ENCODE measurements at places on chromosomes 1 and 21. TPM values are rescaled to one million over a fixed set of nuclear protein-coding genes. Genes with fewer than 3 reads are reported as not detected.

- H3K27me3 ChIP-seq, result no peaks in the 10 kb centered on the region
- peaks cover 3% of the 10 kb centered on the region for H3K36me3 ChIP-seq
- DNase-seq, result no peak
- H3K27ac ChIP-seq, result no peak overlapping the region
These were observed 3.0 kb downstream of the OLFML3 start for GRCh38 chr1:113981962-113982931.

- no peaks in the 10 kb centered on the region for H3K36me3 ChIP-seq
- no peak overlapping the region for H3K4me3 ChIP-seq
- H3K27me3 ChIP-seq, result peaks cover 16% of the 10 kb centered on the region
- H3K4me1 ChIP-seq, result no peaks in the 10 kb centered on the region
- no peak overlapping the region for H3K27ac ChIP-seq
These were observed 23.4 kb upstream of the PDE9A start for GRCh38 chr21:42629933-42630589.

- H3K4me1 ChIP-seq, result peaks cover 46% of the 10 kb centered on the region
- H3K36me3 ChIP-seq, result peaks cover 10% of the 10 kb centered on the region
- peaks cover 7% of the 10 kb centered on the region for H3K27me3 ChIP-seq
- DNase-seq, result no peak
These were observed 2.0 kb upstream of the HNRNPU start for GRCh38 chr1:244866355-244866754.

DNA sequence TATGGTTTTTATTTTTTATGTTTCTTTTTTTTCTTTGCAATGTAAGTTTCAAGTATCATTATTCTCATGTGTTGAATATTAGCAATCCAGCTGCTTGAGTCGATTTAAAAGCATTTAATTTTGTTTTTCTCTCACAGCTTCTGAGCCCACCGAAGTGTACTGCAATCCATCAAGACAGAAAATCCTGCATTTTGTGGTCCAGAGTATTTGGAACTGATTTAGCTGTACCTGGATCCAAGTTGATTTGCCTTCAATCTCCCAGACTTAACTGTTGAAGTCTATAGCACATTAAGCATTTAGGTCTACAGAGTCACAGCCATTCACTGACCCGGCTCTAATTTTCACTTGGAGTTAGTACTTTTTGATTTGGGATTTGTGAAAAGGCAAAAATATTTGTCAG is 622.9 kb upstream of the ADAMTS5 start:
- H3K36me3 ChIP-seq, result no peaks in the 10 kb centered on the region
- H3K27me3 ChIP-seq, result no peaks in the 10 kb centered on the region
- H3K4me3 ChIP-seq, result no peak overlapping the region
- DNase-seq, result no peak
- H3K4me1 ChIP-seq, result no peaks in the 10 kb centered on the region

- H3K36me3 ChIP-seq, result peaks cover 7% of the 10 kb centered on the region
- peaks cover 49% of the 10 kb centered on the region for H3K4me1 ChIP-seq
- peak within 1 kb of the TSS; percentile 73 for H3K4me3 ChIP-seq
- peak; percentile 70 for DNase-seq
These were observed at the start of gene BTBD19 for GRCh38 chr1:44808063-44808937. BTBD19 (plus strand) TSS chr1:44808523; CDS start chr1:44808821, 298 bp downstream.

- peaks cover 30% of the 10 kb centered on the region for H3K4me1 ChIP-seq
- peak overlapping the region; percentile 72 for H3K4me3 ChIP-seq
- DNase-seq, result no peak
- peaks cover 15% of the 10 kb centered on the region for H3K36me3 ChIP-seq
- no peak overlapping the region for H3K27ac ChIP-seq
- H3K27me3 ChIP-seq, result no peaks in the 10 kb centered on the region
These were observed 5.4 kb upstream of the TOE1 start for GRCh38 chr1:45334308-45335245.

- H3K4me1 ChIP-seq, result peaks cover 47% of the 10 kb centered on the region
- no peak overlapping the region for H3K4me3 ChIP-seq
- H3K27ac ChIP-seq, result no peak overlapping the region
These were observed 2.7 kb upstream of the TIE1 start for GRCh38 chr1:43298055-43298454.

- H3K27me3 ChIP-seq, result no peaks in the 10 kb centered on the region
- H3K4me3 ChIP-seq, result peak overlapping the region; percentile 86
- no peak overlapping the region for H3K27ac ChIP-seq
- peaks cover 56% of the 10 kb centered on the region for H3K4me1 ChIP-seq
- no peaks in the 10 kb centered on the region for H3K36me3 ChIP-seq
- peak; percentile 34 for DNase-seq
These were observed 31.3 kb upstream of the JUN start for GRCh38 chr1:58815069-58815685.

DNA sequence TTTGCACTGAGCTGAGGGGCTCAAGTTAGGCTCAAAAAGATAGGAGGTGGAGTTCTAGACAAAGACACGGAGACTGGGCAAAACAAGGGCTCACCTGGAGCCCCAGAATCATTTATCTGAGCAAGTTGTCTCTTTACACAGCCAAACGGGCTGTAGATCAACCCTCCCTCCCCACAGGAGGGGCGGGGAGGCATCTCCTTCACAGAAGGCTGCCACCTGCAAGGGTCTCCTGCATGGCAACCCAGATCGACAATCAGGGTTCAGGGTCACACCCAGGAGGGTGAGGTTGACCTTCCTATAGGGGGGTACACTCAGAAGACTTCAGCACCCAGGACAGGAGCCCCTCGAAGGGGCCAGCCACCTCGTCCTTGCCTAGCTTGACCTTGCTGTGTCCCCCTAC is 84.0 kb downstream of the CD247 start:
- no peak overlapping the region for H3K4me3 ChIP-seq
- H3K36me3 ChIP-seq, result peaks cover 9% of the 10 kb centered on the region
- peaks cover 3% of the 10 kb centered on the region for H3K27me3 ChIP-seq
- DNase-seq, result no peak
- no peak overlapping the region for H3K27ac ChIP-seq

DNA sequence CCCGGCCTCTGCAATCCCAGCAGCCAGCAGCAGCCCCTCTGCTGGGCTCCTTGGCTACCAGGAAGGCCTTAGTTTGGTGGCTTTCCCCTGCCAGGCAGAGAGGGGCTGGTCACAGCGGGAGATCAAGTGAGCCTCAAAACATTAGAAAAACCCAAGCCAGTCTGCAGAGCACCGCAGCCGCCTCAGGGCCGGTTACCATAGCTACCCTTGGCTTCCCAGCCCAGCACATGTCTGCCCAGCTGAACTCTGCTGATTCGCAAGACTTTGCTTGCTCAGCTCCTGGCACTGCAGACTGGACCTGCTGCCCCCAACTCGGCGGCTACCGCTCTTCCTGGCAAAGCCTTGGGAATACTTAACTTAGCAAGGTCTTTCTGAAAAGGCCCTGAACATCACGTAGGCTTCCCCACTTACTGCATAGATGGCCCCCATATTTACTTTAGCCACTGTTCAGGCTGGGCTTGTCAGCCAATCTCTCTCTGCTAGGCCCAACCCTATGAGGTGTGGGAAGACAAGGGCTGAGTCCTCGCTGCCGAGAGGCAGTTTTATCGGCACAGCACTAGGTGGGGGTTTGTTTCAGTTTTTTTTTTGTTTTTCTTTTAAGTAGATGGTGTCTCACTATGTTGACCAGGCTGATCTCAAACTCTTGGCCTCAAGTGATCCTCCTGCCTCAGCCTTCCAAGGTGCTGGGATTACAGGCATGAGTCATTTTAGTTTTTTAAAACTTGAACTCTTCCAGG is 28.6 kb upstream of the PLEKHG5 start:
- no peaks in the 10 kb centered on the region for H3K36me3 ChIP-seq
- H3K4me3 ChIP-seq, result no peak overlapping the region
- no peaks in the 10 kb centered on the region for H3K27me3 ChIP-seq
- peaks cover 27% of the 10 kb centered on the region for H3K4me1 ChIP-seq
- peak; percentile 55 for DNase-seq

DNA sequence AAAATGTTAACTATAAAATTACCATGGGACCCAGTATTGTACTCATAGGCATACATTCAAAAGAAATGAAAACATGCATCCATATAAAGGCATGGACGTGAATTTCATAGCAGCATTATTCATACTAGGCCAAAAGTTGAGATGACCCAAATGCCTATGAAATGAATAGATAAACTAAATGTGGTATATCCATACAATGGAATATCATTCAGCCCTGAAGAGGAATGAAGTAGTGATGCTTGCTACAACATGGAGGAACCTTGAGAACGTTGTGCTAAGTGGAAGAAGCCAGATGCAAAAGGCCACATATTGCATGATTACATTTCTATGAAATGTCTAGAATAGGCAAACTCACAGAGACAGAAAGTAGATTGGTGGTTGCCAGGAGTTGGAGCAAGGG is 127.1 kb upstream of the IPO9 start:
- H3K4me3 ChIP-seq, result no peak overlapping the region
- H3K4me1 ChIP-seq, result peaks cover 18% of the 10 kb centered on the region
- DNase-seq, result no peak
- peaks cover 5% of the 10 kb centered on the region for H3K36me3 ChIP-seq

GRCh38 chr1:74422421-74423292 is 89.8 kb downstream of the LRRC53 start:
- H3K4me1 ChIP-seq, result peaks cover 42% of the 10 kb centered on the region
- no peak for DNase-seq
- H3K36me3 ChIP-seq, result no peaks in the 10 kb centered on the region
- no peaks in the 10 kb centered on the region for H3K27me3 ChIP-seq

GRCh38 chr21:26377111-26377694 is 195.9 kb downstream of the CYYR1 start:
- no peaks in the 10 kb centered on the region for H3K27me3 ChIP-seq

GRCh38 chr1:30272277-30273020 is 450.9 kb downstream of the MATN1 start:
- peak overlapping the region; percentile 81 for H3K27ac ChIP-seq
- H3K4me3 ChIP-seq, result no peak overlapping the region
- DNase-seq, result no peak
- H3K36me3 ChIP-seq, result no peaks in the 10 kb centered on the region
- H3K27me3 ChIP-seq, result peaks cover 13% of the 10 kb centered on the region
- H3K4me1 ChIP-seq, result no peaks in the 10 kb centered on the region

GRCh38 chr1:66764994-66765578 is 12.8 kb downstream of the DYNLT5 start:
- no peaks in the 10 kb centered on the region for H3K27me3 ChIP-seq
- no peaks in the 10 kb centered on the region for H3K36me3 ChIP-seq
- peak; percentile 53 for DNase-seq

- no peak overlapping the region for H3K27ac ChIP-seq
- H3K27me3 ChIP-seq, result peaks cover 6% of the 10 kb centered on the region
- peaks cover 34% of the 10 kb centered on the region for H3K4me1 ChIP-seq
- H3K36me3 ChIP-seq, result no peaks in the 10 kb centered on the region
These were observed 57.0 kb downstream of the YARS1 start for GRCh38 chr1:32759997-32760623.

The AGO3 gene
- 29.2 TPM for total RNA-seq

The B3GALT2 gene
- 0.84 TPM for total RNA-seq

The EPHA8 gene
- total RNA-seq, result not detected

The SLAMF9 gene
- total RNA-seq, result not detected

The EVA1C gene
- total RNA-seq, result not detected

The HSD11B1 gene
- not detected for total RNA-seq

The KCNE2 gene
- total RNA-seq, result 0.39 TPM

The LCE1A gene
- total RNA-seq, result not detected

The BTBD8 gene
- 2.4 TPM for total RNA-seq
